Heart left ventricle (tissue), 16 donors: ENCODE measurements at places on chromosomes 1 and 21. TPM values are rescaled to one million over a fixed set of nuclear protein-coding genes. Genes with fewer than 3 reads are reported as not detected.

- no peak overlapping the region for H3K27ac ChIP-seq
- H3K4me3 ChIP-seq: no peak overlapping the region
- no peaks in the 10 kb centered on the region for H3K4me1 ChIP-seq
- peak; percentile 36 for DNase-seq
- H3K27me3 ChIP-seq: peaks cover under 1% of the 10 kb centered on the region
Measured at GRCh38 chr1:100530880-100531487, 7.0 kb upstream of the GPR88 start.

DNA sequence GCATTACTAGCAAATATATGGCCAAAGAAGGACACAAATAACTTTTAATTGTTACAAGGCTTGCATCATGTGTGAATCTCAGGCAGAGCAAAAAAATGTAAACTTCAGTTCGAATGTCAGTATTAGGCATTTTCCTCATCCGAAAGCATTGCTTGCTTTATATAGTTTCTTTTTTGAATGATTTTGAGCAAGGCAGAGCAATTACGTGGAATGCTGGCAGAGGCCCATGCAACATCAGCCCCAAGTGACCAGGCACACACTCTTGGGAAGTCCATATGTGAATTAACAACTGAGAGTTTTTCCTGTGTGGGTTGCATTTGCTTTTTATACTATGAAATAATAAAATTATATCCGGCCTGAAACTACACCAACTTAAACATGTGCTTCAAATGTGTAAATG is 274.8 kb downstream of the PTPRC start:
- no peaks in the 10 kb centered on the region for H3K36me3 ChIP-seq
- H3K4me3 ChIP-seq: no peak overlapping the region
- DNase-seq: peak; percentile 57
- H3K27ac ChIP-seq: peak overlapping the region; percentile 36

GRCh38 chr1:160255781-160256300 is 6.5 kb downstream of the DCAF8 start:
- no peak for DNase-seq
- no peak overlapping the region for H3K4me3 ChIP-seq
- H3K27ac ChIP-seq: peak overlapping the region; percentile 12
- no peaks in the 10 kb centered on the region for H3K27me3 ChIP-seq
- no peaks in the 10 kb centered on the region for H3K36me3 ChIP-seq

GRCh38 chr1:5886541-5887348 is 105.5 kb downstream of the NPHP4 start:
- DNase-seq: no peak
- no peaks in the 10 kb centered on the region for H3K4me1 ChIP-seq
- H3K36me3 ChIP-seq: no peaks in the 10 kb centered on the region

DNA sequence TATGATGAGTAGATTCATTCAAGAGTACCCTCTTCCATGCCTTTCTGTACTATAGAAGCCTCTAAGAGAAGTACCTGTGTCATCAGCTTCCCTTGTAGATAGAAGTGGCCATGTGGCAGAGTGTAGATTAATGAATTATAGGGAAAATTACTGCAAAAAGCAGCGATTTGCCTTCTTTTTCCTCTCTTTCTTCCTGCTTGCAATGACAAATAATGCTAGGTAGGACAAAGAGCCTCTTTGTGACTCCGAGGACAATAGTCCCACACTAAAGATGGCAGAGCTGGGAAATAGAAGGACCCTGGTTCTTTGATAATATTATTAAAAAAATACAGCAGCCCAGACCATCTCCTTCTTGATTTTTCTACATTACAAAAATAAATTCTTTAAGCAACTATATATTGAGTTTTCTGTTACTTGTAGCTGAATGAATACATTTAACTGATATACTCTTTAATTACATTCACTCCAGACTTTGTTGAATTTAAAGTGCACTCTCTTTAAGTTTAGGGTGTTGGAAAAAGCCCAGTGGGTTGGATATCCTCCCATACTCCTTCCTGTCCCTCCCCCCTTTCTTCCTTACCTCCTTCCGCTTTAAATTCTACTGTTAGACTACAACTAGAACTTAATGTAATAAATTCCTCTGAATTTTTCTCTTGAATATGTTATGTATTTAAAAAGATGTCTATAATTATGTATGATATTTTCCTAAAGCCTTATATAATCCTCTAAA is 198.2 kb upstream of the APP start:
- no peaks in the 10 kb centered on the region for H3K36me3 ChIP-seq
- no peak overlapping the region for H3K4me3 ChIP-seq
- DNase-seq: no peak
- no peak overlapping the region for H3K27ac ChIP-seq

DNA sequence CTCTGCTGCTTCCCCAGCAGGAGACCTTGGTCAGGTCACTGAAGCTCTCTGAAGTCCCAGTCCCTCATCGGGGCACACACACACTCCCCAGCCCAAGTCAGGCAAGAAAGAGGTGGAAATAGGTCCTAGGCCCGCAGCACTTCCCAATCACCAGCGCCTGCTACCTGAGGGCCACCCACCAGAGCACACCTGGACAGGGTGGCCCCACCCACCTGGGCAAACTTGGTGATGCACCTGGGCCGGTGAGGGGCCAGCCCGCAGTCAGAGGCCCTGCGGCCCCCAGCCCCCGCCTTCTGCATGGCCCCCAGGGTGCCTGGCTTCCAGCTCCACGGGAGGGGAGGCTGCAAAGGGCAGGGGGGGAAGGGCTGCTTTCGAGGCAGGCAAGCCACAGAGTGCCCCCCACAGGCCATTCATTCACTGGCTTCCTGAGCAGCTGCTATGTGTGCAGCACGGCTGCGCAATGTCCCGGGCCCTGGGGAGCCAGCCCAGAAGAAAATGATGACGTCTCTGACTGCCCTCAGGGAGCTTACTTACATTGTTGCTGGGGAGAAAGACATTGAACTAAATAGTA is 4.7 kb downstream of the SH2D5 start:
- H3K27ac ChIP-seq: no peak overlapping the region
- H3K27me3 ChIP-seq: peaks cover 43% of the 10 kb centered on the region
- DNase-seq: no peak
- peaks cover 15% of the 10 kb centered on the region for H3K4me1 ChIP-seq

DNA sequence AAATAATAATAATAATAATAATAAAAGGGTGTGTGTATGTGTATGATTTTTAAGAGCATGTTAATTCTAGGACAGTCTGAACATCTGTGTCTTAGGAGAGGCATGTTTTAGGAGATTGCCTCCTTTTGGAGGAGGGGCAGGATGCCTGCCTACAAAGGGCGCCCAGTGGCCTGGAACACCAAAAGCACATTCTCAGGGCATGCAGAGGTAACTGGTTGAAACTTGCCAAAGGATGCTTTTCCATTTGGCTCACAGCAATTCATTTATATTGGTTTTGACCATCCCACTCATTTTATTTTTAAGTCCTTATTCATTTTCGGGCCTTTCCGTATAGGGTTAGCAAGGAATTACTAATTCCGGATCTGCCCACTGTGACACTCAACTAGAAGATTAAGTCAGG is 21.1 kb upstream of the LAMC2 start:
- H3K4me3 ChIP-seq: no peak overlapping the region
- no peak for DNase-seq
- no peaks in the 10 kb centered on the region for H3K27me3 ChIP-seq

DNA sequence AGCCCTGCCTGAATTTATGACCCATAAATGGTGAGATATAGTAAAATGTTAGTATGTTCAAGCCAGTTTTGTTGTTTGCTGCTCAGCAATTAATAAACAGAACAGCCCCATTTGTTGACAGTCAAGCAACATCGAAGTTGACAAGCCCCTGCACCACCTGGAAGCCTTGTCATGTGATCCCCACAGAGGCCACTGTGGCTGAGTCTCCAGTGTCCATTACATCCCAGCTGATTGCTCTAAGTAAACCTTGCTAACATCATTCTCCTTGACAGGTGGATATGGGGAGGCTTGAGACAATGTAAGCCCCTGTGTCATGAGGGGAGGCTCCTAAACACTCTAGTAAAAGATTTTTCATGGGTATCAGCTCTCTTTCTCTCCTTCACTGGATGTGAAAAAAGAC is 17.5 kb upstream of the TACSTD2 start:
- no peak overlapping the region for H3K27ac ChIP-seq
- no peaks in the 10 kb centered on the region for H3K36me3 ChIP-seq
- peaks cover 8% of the 10 kb centered on the region for H3K4me1 ChIP-seq

- H3K27ac ChIP-seq: no peak overlapping the region
- no peak overlapping the region for H3K4me3 ChIP-seq
- no peaks in the 10 kb centered on the region for H3K4me1 ChIP-seq
- no peaks in the 10 kb centered on the region for H3K36me3 ChIP-seq
- no peak for DNase-seq
Measured at GRCh38 chr1:202254454-202255252, 61.1 kb downstream of the LGR6 start.

DNA sequence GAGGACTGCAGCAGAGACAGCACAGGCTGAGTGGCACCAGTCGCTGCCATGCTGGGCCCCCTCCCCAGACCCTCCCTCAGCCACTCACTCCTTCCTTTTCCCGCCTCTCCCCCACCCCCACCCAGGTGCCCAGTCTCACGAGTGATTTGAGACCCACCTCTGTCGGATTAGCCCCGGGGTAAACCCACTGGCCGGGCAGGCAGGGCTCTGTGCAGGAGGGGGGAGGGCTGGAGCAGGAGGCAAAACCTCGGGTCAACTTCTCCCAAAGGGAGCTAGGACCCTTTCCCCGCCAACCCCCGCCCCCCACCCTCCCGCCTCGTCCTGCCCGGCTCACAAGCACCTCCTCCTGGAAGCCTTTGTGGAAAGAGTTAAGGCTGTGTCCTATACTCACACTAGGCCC is 3.5 kb upstream of the MRPL24 start:
- H3K4me1 ChIP-seq: peaks cover 42% of the 10 kb centered on the region
- no peak for DNase-seq
- H3K4me3 ChIP-seq: no peak overlapping the region
- no peaks in the 10 kb centered on the region for H3K27me3 ChIP-seq
- H3K36me3 ChIP-seq: peaks cover 27% of the 10 kb centered on the region

DNA sequence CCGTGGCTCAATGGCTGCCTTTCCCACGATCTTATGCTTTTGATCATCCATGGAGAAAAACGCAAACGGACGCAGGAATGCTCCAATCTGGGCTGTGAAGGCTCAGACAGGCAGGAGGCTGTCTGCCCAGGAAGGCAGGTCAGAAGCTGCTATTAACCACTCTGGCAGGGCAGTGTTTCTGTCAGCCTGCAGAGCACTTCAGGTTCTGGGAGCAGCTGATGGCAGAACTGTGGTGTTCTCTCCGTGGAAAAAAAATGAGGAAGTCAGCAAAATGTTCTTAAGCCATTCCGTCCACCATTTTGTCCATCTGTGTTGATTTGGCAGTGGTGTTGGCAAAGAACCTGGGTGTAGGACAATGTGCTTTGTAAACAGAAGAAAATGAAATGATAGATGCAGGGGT is 91.7 kb downstream of the SIM2 start:
- no peaks in the 10 kb centered on the region for H3K4me1 ChIP-seq
- no peak for DNase-seq
- H3K27me3 ChIP-seq: no peaks in the 10 kb centered on the region
- H3K27ac ChIP-seq: no peak overlapping the region

GRCh38 chr21:24023936-24024335 is 1583.3 kb downstream of the MRPL39 start:
- H3K36me3 ChIP-seq: no peaks in the 10 kb centered on the region
- H3K4me3 ChIP-seq: no peak overlapping the region

GRCh38 chr21:16580661-16581060 is 850.9 kb downstream of the USP25 start:
- H3K36me3 ChIP-seq: no peaks in the 10 kb centered on the region
- peaks cover 31% of the 10 kb centered on the region for H3K4me1 ChIP-seq
- H3K4me3 ChIP-seq: no peak overlapping the region

DNA sequence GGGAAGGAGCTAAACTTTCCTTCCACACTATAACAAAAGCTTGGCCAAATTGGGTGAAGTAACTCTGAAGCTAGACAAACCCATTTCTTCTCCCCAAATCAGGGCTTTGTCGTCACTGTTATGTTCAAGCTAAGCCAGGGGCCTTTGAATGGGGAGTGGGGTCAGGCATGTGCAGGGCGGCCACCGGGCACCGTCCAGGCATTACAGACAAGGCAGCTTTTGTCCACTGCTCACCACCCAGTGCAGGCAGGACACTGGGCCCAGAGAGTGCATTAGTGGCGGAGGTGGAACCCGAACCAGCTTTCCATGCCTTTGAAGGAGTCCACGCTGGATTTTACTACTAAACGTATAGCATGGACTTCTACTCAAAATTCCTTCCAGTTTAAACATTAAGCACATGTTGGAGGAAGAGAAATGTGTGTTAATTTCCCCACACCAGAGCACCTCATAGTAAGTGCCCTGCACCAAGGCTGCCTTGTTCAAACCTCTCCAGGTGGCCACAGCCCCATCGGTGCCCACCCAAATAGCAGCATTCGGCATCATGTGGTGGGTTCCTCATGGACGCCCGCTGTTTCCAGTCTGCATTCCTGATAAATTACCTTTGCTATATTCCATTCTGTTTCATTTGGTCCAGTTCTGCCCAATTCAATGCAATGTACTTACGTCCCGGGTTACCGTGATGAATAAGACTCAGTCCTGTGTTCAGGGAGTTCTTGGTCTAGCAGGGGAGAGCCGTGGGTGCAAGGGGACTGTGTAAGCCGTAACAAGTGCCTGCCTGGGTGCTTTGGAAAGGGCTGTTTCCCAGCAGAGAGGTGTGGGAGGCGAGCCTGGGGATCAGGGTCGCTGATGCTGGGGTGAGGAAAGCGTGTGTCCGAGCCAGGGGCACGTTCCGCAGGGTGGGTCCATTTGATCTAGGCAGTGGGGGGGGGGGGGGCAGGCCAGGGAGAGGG is 1.6 kb downstream of the UBASH3A start:
- peak overlapping the region; percentile 54 for H3K4me3 ChIP-seq
- H3K4me1 ChIP-seq: no peaks in the 10 kb centered on the region
- no peaks in the 10 kb centered on the region for H3K36me3 ChIP-seq
- no peak overlapping the region for H3K27ac ChIP-seq

DNA sequence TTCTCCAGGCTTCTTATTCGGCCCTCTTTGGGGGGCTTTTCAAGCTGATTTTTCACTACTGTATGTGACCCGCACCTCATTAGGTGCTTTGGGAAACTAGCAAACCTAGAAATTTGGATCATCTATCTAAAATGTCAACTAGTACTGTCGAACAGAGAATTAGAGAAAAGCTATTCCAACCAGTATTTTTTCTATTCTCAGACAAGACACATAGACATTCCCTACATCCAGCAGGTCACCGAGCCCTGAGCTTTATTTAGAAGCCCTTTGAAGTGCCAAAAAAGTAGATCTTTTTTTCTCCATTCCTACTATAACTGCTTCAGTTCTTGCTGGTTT is 310 bp upstream of the SSR2 start:
- DNase-seq: no peak
- peaks cover 10% of the 10 kb centered on the region for H3K4me1 ChIP-seq
- peak overlapping the region; percentile 89 for H3K27ac ChIP-seq

GRCh38 chr1:55747408-55747841 is 532.3 kb upstream of the USP24 start:
- DNase-seq: peak; percentile 31
- H3K4me1 ChIP-seq: no peaks in the 10 kb centered on the region
- no peaks in the 10 kb centered on the region for H3K27me3 ChIP-seq
- H3K4me3 ChIP-seq: no peak overlapping the region
- H3K36me3 ChIP-seq: no peaks in the 10 kb centered on the region
- H3K27ac ChIP-seq: no peak overlapping the region

- H3K4me1 ChIP-seq: no peaks in the 10 kb centered on the region
- H3K4me3 ChIP-seq: no peak overlapping the region
- H3K27ac ChIP-seq: no peak overlapping the region
- H3K27me3 ChIP-seq: peaks cover 34% of the 10 kb centered on the region
- no peak for DNase-seq
Measured at GRCh38 chr1:48089356-48089891, 92.2 kb upstream of the TRABD2B start.

The SPRR1B gene
- total RNA-seq: not detected

The COA6 gene
- 33.3 TPM for total RNA-seq

The FMO1 gene
- total RNA-seq: 4.9 TPM

The KCNJ9 gene
- not detected for total RNA-seq

The TEX50 gene
- total RNA-seq: not detected

The ABCB10 gene
- total RNA-seq: 12.1 TPM

The P3R3URF gene
- not detected for total RNA-seq

The CD52 gene
- total RNA-seq: 7.5 TPM

The APOBEC4 gene
- not detected for total RNA-seq

The AADACL4 gene
- total RNA-seq: not detected

The HES5 gene
- total RNA-seq: 1.3 TPM

The PADI3 gene
- not detected for total RNA-seq
